ENCODE measurements at places on chromosomes 7 and 10.

GRCh38 chr10:87639493-87639892, 20.2 kb upstream of the PAPSS2 start:
- no peak for DNase-seq

- no peak for DNase-seq
Measured at GRCh38 chr7:2856388-2857169, 12.5 kb upstream of the GNA12 start.

GRCh38 chr10:89670926-89671325, 25.9 kb upstream of the PANK1 start:
- DNase-seq: no peak

DNA sequence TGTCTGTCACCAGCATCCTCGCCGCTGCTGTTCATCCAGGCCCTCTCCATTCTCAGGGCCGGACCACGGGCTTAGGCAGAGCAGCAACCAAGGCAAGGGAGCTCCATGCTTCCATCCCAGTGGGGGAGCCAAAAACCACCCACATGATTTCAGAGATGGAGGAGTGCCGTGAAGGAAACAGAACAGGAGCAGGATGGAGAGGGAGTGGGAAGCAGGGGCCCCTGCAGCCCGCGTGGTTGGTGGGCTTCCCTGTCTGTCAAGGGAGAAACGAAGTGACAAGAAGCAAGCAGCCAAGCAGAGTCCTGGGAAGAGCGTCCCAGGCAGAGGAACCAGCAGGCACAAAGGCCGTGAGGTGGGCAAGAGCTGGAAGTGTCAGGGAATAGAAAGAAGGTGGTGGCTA, 95.7 kb downstream of the SLIT1 start:
- DNase-seq: no peak

DNA sequence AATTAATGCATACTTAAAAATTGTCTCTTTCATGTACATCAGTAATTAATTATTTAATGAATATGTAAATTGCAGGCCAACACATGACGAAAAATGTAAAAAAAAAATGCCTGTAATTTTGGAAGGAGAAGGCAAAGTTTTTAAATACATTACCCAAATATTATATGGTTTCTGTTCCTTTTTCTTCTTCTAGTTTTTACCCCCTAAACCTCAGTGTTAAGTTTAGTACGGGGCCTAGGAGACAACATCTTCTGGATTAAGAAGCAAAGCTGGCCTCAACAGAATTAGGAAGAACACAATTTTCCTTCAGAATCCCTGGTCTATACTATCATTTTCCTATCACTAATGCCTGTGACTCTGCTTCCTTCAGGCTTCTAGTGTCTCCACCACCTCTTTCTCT, 459.3 kb upstream of the NRP1 start:
- no peak for DNase-seq

GRCh38 chr7:71015252-71015900, 116.6 kb upstream of the GALNT17 start:
- DNase-seq: no peak

DNA sequence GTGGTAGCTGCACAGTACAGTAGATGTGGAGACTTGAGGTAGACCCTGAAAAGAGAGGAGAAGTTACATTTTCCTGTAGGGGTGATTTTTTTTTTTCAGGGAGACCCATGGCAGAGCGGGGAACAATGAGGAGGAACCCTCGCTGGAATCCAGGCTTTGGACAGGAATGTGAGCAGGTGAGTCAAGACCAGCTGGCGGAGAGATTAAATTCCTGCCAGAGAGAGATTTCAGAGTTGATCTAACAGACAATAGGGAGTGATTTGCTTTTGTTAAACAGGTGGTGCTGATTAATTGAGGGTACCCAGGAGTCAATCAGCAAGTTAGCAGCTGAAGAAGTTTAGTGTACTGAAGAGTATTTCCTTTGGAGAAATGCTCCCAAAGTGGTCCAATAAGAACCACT, 41.6 kb upstream of the MINDY3 start:
- no peak for DNase-seq

DNA sequence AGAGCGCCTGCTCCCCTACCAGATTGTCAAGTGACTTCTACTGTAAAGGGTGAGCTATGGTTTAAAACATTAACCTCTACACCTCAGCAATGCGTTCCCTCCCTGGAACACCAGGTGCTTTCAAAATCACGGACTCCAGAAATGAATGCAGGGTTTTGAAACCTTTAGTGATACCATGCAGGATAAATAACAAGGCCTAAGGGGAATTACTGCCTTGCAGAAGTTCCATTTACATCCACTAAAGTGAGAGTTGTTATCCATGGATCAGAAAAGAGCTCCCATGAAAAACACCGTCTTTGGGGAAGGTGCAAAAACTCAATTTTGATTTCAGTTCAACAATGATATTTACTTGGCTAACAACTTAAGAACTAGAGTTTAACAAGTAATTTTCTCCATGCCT, 4.0 kb downstream of the FZD8 start:
- DNase-seq: no peak

DNA sequence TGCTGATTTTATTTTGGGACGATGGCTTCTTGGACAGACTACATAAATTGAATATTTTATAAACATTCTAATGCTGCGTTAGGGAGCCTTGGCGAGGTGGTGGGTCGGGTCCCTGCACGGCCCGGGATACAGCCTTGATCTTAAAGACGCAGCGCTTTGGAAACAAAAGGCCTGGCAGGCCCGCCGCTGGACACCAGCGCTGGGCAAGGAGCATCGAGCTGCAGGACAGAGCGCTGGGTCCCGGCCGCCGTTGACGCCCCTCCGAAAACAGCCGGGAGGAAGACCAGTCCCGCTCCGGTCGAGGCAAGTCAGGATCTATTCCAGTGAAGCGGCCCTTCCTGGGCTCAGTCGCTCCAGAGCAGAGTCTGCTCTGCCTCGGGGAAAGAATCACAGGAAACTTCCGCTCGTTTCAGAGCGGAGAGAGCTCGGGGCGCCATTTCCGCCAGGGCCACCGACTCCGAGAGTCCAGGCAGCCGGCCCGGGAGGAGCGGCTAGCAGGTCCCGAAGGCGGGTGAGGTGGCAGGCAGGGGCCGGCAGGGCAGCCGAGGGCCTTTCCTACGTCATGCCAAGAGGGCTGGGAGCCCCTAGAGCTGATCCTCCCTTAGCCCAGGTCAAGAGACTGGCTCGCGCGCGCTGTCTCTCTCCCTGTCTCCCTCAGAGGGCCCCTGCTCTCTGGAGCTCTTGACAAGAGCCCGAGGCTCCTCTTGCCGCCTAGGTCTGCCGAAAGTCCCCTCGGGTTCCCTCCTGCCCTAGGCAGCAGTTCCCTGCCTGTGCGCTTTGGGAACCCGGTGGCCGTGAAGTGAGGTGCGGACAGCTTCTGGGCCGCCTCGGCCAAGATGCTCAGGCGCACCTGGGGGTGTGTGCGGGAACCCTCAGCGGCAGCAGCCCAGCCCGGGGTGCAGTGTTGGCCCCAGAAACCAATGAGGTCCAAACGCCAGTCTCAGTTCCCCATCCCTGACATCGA, 1.4 kb upstream of the DRGX start:
- DNase-seq: no peak

DNA sequence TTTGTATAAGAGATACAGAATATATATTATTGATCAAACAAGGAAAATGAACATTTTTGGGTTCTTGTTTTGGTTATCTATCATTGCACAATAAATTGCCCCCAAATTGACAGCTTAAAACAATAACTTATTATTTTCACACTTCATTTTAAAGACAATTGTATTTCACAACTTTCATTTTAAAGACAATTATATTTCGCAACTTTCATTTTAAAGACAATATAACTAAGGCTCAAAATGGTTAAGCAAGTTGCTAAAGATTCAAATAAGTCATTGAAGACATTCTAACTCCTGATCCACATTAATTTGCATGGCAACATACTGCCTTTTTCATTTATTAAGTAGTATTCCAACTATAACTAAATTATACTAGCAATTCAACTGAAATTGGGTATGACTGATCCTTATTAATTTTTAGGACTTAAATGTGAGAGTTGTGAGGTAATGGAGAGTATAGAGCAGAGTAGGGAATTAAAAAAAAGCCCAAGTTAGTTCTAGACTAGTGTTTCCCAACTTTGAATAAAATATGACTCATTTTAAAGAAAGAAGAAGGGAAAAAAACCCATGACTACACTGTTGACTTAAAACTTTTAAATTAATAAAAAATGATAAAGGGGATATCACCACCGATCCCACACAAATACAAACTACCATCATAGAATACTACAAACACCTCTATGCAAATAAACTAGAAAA, 9.9 kb upstream of the STEAP2 start:
- no peak for DNase-seq

GRCh38 chr10:102856758-102857424, 2.8 kb downstream of the BORCS7 start:
- DNase-seq: no peak

- no peak for DNase-seq
Measured at GRCh38 chr7:99362801-99363200, 11.7 kb upstream of the ARPC1B start.

GRCh38 chr10:51023636-51024035, 50.7 kb upstream of the PRKG1 start:
- no peak for DNase-seq

- DNase-seq: peak; percentile 58
Measured at GRCh38 chr7:98250789-98251188, 1.2 kb downstream of the TECPR1 start.

GRCh38 chr7:158128572-158128971, 459.1 kb downstream of the PTPRN2 start:
- DNase-seq: no peak

DNA sequence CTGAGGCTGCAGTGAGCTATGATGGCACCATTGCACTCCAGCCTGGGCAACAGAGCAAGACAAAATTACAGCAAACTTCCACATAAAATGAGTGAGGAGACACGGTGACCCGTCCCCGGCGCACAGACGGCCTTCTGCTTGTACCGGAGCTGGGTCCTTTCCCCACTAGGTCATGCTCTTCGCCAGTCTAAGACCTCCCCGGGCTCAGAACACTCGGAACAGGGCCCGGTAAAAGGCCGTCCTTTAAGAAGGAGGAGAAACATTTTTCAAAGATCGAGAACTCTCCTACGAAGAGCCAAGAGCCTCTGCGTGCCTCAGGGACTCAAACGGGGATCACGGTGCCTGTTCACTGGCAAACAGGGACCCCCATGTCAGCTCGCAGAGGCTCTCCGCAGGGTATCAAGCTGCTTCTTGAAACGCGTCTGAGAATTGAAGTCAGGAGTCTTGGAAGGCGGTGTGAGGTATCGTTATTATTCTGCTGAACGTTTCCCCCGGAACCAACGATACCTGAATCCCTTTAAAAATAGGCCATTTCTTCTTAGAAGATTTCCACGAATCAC, 9.0 kb downstream of the CARD11 start:
- no peak for DNase-seq

DNA sequence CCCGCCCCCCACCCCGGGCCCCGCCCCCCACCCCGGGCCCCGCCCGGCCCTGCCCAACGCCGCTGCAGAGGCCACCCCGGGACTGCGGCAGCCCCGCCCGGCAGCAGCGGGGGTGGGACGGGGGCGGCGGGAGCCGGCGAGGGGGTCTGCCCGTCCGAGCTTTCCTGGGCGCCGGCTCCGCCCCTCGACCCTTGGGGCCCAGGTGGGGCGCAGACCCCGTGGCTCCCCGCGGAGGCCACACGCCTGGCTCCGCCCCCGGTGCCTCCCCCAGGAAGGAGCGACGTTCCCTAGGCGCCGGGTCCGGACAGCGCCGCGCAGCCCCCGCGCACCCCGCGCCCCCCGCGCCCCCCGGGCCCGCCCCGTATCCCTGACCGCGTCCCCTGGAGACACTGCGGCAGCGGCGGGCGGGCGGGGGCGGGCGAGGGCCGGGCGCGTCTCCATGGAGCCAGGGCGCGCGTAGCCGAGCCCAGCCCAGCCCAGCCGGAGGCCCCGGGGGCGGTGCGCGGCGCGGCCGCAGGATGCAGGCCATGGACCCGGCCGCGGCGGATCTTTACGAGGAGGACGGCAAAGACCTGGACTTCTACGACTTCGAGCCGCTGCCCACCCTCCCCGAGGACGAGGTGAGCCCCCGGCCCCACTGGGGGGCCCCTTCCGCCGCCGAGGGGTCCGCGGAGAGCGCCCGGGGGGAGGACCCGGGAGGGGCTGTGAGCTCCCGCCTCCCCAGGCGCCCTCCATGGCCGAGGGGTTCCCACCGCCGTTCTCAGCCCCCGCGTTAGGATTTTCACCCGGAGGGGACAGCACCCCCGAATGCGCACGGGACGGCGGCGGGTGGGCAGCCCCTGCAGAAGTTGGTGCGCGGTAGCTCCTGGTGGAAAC, at the start of gene KNDC1:
Gene KNDC1, plus strand, starts transcription at position 270 of the 876 bp plus-strand sequence. Its CDS starts 249 bp downstream, at position 519.
- no peak for DNase-seq

- DNase-seq: no peak
Measured at GRCh38 chr10:78252286-78252685, 218.6 kb downstream of the RPS24 start.

DNA sequence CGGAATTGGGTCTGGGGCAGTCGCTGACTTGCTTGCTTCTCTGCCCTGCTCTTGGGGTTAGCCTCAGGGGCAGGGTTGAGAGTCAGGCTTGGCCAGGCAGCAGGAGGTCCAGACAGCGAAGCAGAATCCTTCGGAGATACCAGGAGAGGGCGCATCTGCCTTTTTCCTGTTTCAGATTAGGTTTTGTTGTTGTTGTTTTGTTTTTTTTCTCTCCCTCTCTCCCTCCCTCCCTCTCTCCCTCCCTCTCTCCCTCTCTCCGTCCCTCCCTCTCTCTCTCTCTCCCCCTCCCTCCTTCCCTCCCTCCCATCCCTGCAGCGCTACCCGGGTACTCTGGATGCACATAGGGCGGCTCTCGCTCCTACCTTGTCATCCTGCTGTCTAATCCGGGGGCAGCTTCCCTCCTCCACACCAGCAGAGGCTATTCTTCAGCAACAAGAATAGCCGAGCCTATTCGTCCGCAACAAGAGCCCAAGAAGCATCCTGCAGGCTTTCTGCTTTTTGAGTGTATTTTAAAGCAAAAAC, 758 bp upstream of the OPTN start:
- DNase-seq: peak; percentile 74

GRCh38 chr10:124640538-124641231, 103.5 kb downstream of the FAM53B start:
- no peak for DNase-seq

Measured in T-cell (primary cell).